Neural progenitor cell (in vitro differentiated cells): ENCODE measurements at places on chromosomes 3 and 15. TPM values are rescaled to one million over a fixed set of nuclear protein-coding genes. Genes with fewer than 3 reads are reported as not detected.

GRCh38 chr3:181326637-181327223, 337.2 kb upstream of the DNAJC19 start:
- peak; percentile 65 for DNase-seq

PLCL2 gene
- 23.7 and 26.4 TPM in 2 replicates for total RNA-seq

SLC2A2 gene
- not detected in 2 replicates for total RNA-seq

DNA sequence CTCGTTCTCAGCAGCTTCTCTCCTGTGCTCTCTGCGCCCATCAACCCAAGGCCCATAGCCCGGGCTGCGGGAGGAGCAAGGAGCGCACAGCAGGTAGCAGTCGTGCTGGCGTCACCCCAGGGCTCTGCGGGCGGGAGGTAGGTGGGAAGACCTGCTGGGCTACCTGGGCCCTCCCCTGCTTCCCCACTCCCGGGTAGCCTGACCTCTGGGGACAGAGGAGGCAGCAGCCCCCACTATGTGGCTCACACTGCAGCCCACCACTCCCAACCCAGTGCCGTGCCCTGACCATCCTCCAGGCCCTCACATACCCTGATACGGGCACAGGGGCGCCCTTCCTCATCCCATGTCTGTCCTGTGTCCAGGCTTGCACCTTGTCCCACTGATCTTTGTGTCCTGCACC, 171.0 kb downstream of the NSMCE3 start:
- no peak for DNase-seq

GRCh38 chr3:114417265-114417664, 123.4 kb downstream of the TIGIT start:
- DNase-seq = no peak

GRCh38 chr3:5071061-5071460, 51.0 kb upstream of the ARL8B start:
- DNase-seq = no peak

DNA sequence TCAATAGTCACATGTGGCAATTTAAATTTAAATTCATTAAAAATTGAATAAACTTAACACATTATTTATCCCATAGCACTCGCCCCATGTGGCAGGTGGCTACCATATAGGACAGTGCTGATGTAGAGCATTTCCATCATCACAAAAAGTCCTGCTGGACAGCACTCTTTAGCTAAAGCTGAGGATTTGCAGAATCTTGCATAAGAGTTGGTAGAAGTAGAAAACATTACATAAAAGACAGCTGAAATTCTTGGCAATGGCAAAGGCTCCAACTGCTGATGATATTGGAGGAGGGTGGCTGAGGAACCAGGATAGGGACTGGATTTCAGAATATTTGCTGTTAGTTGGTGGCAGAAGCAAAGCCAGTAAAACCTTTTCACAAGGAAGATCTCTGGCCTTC, 230.7 kb upstream of the SATB1 start:
- DNase-seq = no peak

GRCh38 chr3:105527535-105527934, 160.8 kb downstream of the ALCAM start:
- no peak for DNase-seq

GRCh38 chr15:87967951-87968350, 288.6 kb downstream of the NTRK3 start:
- no peak for DNase-seq

DNA sequence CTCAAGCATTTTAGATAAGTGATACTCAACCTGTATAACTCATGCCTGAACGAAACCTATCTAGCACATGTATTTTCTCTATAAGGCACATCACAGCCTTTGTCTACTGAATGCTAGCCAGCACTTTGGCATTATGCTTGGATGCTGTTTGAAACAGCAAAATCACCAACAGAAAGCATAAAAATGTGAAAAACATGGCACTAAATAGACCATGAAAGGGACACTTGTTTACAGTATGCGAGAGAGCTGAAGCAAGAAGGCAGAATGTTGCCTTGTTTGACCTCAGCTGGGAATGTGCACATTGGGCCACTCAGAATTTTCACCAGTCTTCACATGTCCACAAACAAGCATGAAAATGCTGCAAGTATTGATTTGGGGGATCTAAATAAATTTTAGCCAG, 59.5 kb downstream of the MINDY2 start:
- no peak for DNase-seq

- no peak for DNase-seq
These were observed 350.5 kb upstream of the TBL1XR1 start for GRCh38 chr3:177547711-177548350.

GRCh38 chr3:164687211-164687610, 391.1 kb downstream of the SI start:
- DNase-seq = no peak

NGRN gene
- 47.8 and 66.8 TPM in 2 replicates for total RNA-seq
